AG04450 (cell line): ENCODE measurements at places on chromosomes 11 and 22.

DNA sequence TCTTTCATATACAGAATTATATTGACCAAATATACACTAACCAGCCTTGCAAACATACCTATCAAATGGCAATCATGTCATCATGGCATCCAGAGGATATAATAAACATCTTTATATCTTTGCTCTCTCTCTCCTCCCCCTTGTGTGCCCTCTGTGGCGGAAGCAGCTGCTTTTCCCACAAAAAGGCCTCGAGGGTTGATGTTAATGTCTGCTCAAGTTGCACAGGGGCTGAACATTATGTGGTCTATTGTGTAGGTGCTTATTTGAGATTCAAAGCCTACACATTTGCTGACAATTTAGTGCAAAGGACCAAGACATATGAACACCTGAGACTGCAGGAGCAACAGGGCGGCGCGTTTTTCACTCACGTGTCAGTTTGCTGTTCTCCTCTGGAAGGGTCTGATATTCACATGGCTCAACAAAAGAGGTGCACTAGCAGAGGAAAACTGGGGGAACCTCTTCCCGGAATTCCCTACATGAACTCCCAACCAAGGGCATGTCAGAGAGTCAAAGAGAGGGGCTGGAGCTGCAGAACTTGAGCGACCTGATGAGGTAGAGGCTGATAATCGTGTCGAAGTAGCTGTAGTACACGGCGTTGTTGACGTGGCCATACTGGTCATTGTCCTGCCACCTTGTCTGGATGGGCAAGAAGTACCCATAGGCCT is 138.8 kb downstream of the RCN1 start:
- DNase-seq: no peak

- DNase-seq: no peak
Measured at GRCh38 chr11:15349413-15349812, 234.7 kb downstream of the INSC start.

DNA sequence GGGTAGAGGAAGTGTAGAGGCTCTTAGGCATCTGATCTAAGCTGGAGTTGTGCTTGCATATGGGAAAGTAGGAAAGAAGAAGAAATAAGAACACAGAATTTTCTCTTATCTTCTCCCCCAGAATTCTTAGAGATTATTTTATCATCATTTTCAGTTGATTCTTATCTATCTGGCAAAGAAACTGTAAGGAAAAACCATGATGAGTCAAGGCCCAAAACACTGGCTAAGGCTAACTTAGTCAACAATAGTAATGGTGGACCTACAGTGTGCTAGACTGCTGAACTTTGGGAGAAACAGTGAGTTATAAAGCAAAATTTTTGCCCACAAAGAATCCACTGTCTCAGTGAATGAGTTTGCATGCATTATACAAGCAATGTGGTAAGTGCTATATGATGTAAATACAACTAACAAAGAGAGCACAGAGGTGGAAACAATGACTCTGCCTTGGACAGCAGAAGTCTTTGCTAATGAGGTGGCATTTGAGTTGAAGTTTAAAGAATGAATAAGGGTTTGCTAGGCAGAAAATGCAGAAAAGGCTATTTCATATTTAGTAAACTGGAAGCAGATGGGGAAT is 344.5 kb upstream of the PLET1 start:
- no peak for DNase-seq

DNA sequence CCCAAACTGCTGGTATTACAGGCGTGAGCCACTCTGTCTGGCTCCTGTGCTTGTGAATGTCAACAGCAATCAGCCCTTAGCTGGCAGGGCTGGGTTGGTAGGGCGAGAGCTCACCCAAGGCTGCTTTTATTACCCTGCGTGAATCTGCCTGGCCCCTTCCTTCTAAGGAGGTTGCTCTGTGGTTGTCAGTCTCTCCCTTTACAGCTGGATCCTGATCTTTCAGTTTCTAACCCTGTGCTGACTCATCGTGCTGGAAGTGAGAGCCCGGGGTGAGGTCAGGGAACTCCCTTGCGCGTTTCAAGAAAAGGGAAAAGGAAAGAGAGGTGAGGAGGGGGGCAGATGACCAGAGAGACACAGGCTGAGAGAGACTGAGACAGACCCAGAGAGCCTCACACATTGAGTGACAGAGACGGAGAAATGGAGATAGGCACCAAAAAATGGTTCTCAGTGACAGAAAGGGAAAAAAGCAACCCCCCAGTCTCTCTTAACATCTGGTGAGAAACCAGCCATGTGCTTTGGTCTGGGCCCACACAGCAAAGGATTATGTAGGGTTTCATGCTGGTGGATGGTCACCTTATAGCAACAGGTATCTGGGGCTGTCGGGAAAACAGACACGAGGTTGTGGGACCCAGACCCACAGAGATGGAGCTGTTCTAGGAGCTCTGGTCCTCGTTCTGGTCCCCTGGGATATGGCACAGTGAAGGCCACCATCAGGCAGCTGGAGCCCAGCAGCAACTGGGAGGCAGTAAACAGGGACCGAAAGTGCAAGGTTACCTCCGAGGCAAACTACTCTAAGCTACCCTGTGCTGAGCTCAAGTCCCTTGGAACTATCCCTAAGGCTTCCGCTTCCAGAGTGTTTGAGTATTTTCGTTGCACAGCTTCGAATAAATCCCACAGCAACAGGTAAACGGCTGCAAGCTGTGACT is 2.5 kb downstream of the TCN2 start:
- peak; percentile 55 for DNase-seq

DNA sequence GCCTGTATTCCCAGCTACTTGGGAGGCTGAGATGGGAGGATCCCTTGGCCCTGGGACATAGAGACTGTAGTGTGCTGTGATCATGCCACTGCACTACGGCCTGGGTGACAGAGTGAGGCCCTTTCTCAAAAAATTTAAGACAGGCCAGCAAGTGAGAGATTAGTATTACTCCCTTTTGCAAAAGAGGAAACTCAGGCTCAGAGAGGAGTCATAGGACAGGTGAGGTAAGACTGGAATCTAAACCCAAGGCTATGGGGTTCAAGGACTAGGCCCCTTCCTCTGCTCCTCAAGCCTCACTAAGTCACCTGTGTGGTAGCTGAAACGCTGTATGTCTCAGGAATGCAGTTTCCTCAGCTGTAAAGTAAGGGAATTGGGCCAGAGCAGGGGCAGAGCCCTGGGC is 1.6 kb upstream of the P2RY2 start:
- no peak for DNase-seq

DNA sequence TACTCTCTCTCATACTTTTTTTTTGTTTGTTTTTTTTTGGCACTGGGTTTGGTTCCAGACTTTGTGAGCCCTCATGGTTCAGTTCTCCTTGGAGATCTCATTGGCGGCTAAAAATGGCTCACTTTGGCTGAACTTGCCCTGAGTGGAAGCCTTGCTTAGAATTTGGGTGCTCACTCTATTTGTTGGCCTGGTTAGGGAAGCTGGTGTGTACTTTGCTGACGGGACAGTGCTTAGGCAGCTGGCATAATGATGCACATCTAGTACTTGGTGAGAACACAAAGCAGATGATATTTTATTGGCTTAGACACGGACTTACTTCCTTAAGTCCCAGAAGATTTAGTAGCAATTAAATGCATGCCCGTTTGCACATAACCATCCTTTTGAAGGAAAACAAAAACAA is 66.5 kb upstream of the GRAMD1B start:
- no peak for DNase-seq
